ENCODE measurements at places on chromosomes 3 and 15.

- no peak for DNase-seq
Measured at GRCh38 chr3:109297496-109297895, 18.8 kb downstream of the DPPA2 start.

DNA sequence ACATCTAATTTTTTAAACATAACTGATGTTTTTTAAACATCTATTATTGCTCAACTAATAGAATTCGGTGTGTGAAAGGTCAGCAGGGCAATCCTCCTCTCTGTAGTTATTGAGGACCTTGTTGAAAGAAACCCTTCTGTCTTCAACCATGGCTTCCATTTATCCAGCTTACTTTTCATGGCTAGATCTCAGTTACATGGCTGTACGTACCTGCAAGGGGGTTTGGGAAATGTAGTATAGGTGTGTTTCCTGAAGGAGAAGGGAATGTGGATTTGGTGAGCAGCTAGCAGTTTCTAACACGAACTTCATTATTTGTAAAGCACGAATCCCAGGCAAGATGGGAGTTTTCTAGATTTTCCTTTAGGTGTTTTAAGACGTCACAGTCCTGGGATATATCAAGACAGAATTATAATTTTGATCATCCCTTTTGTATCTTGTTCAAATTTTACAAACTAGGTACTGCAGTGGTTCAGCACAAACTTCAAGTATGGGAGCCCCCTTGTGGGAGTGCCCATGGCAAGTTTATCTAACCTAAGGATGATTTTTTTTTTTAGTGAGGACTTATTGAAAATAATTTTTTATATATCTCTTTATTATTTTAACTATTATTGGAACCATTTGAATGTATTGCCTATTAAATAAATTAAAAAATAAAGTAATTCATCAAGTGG lies 41.6 kb downstream of the FBXL2 start:
- DNase-seq: no peak

GRCh38 chr3:150073031-150073430 lies 102.3 kb upstream of the PFN2 start:
- no peak for DNase-seq

DNA sequence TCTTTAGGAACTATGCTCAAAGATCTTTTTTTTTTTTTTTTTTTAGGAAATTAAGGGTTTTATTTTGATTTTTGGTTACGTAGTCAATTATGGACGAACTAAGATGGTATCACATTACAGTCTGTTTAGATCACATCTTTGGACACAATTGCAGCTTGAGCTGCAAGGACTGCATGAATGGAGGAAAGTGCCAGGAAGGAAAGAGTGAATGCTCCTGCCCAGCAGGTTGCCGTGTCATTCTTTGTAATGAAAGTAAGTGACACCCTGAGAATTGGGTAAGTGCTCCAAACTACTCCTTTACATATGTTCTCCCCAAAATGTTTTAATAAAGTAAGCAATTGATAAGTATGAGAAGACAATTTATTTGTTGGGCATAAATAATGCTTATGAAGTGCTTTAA lies 716.5 kb upstream of the GOLIM4 start:
- no peak for DNase-seq

GRCh38 chr15:83396101-83396500 lies 51.0 kb upstream of the SH3GL3 start:
- DNase-seq: no peak

DNA sequence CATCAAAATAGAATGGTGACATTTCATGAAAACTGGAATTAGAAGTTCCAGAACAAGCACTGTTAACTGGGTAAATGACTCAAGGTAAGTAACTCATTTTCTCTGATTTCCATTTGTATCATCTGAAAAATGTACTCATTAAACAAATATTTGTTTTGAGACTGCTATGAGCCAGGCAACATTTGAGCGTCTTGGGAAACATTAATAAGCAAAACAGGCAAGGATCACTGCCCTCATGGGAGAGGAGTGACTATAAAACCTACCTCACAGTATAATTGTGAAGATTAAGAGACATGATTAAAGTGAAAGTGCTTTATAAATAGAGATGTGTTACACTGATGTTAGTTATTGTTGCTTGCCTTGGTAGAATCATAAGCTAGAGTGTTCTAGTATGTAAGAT lies 711.8 kb upstream of the UBE2E2 start:
- no peak for DNase-seq

DNA sequence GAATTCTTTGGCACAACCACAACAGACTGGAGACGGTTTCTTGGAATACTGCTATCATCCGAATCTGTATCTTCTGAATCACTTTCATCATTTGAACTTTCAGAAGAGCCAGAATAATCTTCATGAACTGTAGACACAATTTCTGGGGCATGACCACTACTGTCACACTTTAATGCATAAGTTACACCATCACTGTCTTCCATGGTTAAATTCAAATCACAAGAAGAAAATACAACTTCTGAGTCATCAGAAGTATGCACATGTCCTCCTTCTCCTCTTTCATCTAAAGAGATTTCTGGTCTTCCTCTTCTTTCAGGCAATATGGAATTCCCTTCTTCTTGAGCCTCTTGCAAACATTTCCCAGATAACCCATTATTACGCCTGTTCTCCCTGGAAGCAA lies 42.5 kb downstream of the SETD2 start:
- no peak for DNase-seq

DNA sequence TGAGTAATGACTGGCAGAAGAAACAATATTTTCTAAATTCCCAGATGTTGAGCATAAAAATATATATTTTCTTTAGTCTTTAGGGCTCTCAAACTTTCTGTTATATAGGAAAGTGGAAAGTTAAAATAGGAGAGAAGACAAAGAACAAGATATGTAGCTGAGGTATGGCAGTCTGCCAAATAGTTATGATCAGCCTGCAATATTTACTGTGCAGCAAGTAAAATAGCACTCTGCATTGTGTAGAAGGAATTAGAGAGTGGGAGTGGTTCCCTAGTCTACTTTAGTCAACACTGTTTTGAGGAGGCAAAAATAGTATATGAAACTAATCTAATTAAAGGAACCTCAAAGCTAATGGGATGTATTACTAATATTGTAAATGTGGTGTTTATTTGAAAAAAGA lies 978.1 kb upstream of the ALCAM start:
- DNase-seq: no peak

- no peak for DNase-seq
Measured at GRCh38 chr15:40360015-40360414, 2.0 kb downstream of the DISP2 start.

DNA sequence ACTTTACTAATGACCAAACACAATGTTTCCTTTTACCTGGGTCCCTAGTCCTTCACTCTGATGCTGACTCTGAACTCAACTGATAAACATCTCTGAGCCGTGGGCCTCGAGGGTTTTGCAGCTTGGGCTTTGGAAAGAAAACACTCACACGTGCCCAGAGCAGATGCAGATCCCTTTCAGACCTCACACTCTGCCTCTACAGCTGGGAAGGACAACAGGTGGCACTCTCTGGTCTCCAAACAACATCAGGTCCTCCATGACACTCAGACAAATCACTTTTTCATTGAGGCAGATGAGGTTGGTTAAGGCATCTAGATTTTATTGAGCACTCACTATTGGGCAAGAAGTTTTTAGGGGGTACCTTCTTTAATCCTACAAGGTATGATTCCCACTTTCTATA lies 64.7 kb upstream of the NTRK3 start:
- no peak for DNase-seq

DNA sequence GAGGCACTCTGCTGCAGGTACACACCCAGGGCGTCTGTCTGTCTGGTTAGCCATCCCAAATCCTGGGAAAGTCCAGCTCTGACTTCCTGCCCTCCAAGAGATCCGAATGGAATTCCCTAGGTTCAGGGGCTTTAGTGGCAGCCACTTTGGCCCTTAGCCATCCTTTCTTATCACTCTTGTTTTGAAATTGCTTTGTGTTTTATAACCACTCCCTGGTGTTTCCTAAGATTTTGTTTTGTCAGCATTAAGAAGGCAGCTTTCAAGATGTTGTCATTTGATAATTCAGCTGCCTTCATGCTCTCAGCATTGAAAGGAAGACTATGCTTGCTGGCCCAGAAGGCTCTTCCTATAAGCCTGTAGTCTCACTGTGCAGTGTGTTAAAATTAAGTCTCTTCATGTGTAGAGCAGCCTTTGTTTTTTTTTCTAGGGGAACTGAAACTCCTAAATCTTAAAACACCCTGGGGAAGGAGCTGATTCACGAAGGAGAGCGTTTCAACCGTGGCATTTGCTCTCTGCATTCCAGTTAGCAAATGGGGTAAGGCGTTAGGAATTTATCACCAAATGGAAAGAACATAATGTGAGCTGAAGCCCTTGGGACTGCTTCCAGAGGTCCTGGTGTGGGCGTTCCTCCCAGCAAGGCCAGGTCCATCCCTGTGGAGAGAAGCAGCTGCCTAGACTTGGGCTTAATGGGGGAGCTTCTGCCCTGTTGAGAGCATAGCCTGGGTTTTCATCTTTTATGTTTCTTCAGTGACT lies 14.2 kb upstream of the CLEC3B start:
- DNase-seq: no peak

GRCh38 chr3:53503195-53503594 lies 8.8 kb downstream of the CACNA1D start:
- DNase-seq: no peak

DNA sequence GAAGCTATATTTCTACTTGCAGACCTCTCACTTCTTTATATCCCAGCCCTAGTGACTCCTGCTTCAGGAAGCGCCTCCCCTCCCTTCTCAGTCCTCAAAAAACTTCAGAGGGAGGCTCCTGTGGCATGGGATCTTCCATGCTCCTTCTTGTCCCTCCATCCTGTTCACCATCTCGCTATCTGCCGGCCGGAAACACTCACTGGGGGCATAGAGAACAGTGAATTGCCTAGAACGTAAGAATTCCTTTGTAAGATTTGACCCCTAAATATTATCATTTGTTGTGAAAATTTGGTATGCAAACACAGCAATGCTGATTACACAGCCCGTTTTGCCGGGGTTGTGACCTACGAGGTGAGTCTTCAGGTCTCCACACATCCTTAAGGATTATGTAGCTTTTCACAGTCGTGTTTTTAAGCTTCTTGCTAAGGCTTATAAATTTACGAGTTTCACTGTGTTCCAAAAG lies 218.7 kb upstream of the ATP10A start:
- no peak for DNase-seq

DNA sequence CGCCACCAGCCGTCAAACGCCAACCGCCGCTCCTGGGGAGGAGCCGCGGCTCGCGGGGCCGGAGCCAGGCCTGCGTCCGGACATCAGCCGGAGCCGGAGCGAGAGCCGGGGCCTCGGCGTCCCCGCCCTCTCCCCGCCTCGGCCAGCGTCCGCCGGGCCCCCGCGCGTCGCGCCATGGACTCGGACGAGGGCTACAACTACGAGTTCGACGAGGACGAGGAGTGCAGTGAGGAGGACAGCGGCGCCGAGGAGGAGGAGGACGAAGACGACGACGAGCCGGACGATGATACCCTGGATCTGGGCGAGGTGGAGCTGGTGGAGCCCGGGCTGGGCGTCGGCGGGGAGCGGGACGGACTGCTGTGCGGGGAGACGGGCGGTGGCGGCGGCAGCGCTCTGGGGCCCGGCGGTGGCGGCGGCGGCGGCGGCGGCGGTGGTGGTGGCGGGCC lies 359 bp downstream of the ARIH1 start:
- DNase-seq: no peak

DNA sequence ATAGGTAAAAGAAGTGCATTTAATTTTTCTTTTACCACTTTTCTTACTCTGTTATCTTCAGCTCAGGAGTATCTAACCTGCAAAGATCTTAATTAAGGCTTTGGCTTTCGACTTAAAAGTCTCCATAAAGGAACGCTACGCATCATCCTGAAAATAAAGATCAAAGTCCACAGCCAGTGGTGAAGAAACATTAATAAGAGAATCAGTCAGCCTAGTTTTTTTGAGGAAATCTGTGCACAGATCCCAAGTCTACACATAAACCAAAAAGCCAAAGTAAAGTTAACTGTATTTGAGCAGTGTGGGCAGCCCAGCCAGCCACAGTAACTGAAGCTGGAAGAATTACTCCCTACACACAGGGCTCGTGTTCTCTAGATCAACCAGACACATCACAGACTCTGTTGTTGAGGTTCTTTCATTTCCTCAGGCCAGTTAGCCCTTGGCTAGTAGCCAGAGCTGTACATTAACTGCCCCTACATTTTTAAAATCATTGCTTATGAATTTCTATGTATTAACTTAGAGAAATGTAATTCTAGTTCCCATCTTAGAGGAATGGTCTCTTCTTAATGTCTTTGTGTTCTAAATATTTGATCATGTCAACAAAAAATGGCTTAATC lies 6.9 kb downstream of the LRRC2 start:
- no peak for DNase-seq

DNA sequence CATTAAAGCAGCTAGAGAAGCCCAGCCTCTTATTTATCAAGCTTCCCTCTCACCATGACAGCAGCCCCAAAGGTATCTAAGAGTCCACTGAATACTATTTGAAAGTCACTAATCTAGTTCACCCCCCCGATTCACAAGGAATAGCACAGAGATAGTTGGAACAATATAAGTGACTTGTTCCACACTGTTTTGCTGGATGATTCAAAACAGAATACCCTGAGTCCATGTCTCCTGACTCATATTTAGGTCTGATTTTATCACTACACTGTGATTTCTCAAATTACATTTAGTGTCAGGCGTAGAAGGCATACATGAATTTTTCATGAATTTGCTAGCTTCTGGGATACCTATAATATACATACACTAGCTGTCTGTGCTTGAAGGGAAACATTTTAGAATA lies 18.7 kb upstream of the EOGT start:
- no peak for DNase-seq

DNA sequence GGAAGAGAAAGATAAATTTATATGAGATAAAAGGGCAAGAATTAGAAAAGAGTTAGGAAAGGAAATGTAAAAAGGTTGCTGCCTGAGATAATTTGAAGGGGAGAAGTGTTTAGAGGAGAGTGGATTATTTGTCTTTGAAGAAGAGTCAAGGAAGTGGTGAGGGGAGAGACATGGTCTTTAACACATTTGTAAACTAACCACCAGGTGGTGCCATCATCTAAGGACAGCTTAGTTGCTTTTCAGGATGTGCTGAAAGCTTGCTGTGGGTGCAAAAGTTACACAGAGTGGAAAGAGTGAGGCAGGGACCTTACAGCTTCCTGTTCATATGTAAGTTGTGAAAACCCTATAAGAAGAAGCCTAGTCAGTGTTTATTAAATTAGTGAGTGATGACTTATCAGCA lies 114.1 kb upstream of the DNAJC19 start:
- DNase-seq: no peak

GRCh38 chr3:120495809-120496208 lies 45.0 kb upstream of the FSTL1 start:
- no peak for DNase-seq

GRCh38 chr3:125262161-125262560 lies 49.6 kb upstream of the SLC12A8 start:
- DNase-seq: no peak

DNA sequence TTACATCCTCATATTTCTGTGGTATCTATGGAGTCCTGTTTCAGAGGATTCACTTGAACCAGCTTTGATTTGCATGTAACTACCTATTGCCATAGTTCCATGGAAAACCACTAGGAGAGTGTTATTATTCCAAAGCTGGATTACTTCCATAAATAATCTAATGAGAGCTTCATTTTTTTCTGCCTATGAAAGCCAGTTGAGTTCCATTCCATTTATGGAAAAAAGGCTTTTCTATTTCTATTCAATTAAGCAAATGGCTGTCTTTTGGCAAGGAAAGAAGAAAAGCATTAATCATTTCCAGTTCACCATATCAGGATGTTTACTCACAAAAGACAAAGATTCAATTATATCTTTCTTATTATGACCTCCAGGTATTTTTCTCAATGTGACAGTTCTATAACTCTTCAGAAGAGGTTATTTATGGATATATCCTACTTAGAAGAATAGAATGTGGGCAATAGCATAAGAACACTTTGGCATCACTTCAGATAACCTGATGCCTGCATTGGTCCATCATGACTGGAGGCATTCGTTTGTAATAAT lies 259.9 kb upstream of the ZPLD1 start:
- no peak for DNase-seq

- no peak for DNase-seq
Measured at GRCh38 chr3:150385296-150386242, 22.5 kb upstream of the TSC22D2 start.

Data from activated naive CD4-positive, alpha-beta T cell (primary cell).